Mesenteric fat pad (tissue), 1 donor: ENCODE measurements at places on chromosomes 1 and 21.

DNA sequence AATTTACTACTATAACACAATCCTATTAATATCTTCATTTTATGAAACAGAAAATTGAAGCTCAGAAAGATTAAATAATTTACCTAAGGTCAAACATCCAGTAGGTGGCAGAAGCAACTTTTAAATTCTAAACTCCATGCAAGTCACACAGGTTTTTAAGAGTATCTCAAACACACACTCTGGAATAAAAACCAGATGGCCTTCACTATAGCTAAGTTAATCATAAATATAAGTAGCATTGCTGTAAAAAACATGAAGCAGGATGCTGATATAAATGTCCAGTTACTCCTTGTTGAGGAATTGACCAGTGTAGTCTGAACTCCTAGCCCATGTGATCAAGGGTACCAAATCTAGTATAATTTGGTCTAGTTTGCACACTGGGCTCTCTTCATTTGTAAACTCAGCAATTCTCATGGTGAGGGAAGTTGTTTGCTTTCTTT is 9.4 kb upstream of the FMO3 start:
- no peak for DNase-seq

- DNase-seq = no peak
These were observed 42.2 kb downstream of the SPATA17 start for GRCh38 chr1:217673387-217673786.

DNA sequence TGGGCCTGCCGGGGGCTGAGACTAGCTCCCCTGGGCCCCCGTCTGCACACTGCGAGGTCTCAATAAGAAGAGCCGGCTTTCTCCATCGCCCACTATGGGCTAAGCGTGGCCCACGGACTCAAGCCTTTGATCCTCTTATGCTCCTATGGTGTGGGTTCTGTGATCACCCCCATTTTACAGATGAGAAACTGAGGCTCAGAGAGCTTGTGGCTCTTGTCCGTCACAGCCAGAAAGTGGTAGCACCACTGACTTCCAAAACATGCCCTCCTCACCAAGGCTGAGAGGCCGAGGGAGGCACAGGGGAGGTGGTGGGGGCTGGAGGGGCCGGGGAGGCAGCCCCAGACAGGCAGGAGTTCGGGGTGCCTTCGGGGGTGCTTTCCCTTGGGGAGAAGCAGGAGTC is 39.0 kb upstream of the CASZ1 start:
- DNase-seq = no peak

DNA sequence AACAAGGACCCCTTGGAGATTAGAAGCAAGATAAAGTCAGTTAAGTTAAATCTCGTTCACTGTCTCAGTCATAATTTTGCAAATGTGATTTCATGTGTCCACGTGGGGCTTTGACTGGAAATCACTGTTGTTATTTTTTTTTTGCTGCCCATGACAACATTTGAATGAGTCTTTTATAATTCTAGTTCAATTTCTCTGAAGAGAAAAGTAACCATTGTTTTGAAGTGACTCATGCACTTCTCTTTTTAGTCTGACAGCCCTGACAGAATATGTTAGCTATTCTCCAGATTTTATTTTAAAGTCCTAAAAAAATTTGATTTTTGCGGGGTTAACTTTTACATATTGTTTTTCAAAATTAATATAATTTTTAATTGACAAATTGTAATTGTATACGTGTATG is 30.7 kb upstream of the NLRP3 start:
- no peak for DNase-seq

- DNase-seq = no peak
These were observed 165.8 kb upstream of the C1orf105 start for GRCh38 chr1:172254521-172255222.

- no peak for DNase-seq
These were observed 120.7 kb upstream of the MARK1 start for GRCh38 chr1:220407191-220407590.

- DNase-seq = no peak
These were observed 625 bp upstream of the DARS2 start for GRCh38 chr1:173823781-173824314.
